ENCODE measurements at places on chromosomes 16 and 17.

DNA sequence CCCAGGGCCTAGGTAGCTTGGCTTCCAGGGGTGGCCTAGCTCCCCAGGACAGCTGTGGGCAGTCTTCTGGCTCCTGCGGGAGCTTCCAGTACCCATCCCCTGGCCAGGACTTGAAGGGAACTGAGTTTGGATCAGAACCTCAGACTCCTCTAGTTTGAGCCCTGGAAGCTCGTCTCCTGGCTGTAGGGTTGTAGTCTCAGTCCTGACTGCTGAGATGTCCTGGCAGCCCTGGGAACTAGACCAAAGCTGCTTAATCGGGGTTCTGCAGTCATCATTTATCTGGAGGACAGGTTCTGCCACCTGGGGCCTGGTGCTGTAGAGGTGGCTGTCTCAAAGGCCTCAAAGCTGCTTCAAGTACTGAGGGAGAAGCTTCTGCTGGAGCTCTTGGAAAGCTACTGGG, 163.7 kb downstream of the WSCD1 start:
- no peak for DNase-seq

DNA sequence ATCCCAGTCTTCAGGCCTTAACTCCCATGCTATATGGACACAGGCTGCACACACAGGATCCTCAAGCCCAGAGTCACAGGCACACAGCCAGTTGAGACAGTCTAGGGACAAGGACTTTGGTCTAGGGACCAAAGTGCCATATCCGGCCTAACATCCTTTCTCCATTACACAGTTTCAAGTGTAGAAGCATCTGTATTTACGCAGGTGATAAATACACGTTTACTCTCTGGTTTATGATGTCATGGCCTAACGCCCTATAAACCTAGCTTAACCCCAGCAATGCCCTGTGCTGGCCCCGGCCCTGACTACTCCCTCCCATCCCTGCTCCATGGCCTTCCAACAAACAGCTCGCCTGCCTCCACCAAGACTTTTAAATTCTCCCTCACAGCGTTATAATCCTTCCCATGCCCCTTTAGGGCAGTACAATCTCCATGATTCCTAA, 17.1 kb downstream of the CUEDC1 start:
- DNase-seq: no peak

DNA sequence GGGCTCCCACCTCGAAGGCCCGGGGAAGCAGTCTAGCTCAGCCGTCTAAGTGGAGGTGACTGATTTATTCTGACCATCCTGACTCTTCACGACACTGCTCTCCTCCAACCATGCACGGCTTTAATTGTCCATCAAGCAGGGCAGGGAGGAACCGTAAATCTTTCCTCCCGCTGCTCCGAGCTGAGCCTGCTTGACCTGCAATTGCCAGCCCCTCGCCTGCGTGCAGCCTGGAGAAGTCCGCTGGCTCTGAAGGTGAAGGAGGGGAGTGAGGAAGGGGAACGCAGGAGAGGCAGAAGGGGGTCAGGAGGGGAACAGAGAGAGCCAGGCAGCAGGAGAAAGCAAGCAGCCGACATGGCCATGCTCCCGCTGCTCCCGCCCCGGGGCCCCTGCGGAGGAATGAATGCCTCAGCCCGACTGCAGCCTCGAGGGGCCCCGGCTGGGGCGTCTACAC, 10.1 kb downstream of the RBFOX3 start:
- DNase-seq: no peak

DNA sequence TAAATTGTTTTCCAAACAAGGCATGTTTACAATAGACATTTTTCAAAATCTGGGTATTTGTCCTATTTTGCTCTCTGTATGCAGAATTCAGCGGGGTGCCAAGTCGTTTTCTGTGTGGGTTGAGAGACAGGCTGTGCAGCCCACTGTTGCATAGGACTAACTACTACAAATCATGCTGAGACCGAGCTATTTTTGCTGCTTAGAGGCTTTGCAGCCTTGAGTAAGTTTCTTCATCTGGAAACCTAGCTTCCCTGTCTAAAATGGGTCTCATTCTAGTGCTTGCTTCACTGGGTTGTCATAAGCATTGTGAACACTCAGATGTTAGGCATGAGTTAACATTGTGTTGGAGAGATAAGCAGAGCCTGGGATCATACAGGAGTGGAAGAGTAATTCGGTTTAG, 1.3 kb downstream of the PRPSAP2 start:
- DNase-seq: no peak

DNA sequence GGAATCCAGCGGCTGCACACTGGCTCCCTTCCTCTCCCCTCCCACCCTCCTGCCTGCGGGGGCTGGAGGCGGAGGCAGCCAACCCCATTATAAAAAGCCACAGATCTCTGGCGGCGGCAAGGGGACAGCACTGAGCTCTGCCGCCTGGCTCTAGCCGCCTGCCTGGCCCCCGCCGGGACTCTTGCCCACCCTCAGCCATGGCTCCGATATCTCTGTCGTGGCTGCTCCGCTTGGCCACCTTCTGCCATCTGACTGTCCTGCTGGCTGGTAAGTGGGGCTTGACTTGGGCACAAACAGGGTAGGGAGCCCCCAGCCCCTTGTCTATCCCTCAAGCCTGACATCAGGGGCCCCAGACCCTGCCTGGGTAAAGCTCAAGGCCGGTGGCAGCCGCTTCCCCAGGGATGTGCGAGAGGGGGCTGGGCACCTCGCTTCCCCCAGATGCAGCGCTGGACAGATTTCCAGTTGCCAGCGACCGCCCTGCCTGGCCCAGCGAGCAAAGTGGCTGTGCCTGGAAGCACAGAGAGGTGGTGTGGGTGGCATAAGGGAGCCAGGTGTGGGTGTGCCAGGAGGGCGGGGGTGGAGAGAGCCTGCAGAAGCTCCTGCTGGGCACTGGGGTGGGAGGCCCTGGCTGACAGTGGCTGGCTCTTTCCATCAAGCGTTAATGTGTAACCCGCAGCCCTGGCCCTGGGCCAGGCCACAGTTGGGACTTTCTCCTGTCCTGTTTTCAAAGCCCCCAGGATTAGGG, at the start of gene CX3CL1:
Gene CX3CL1 (plus strand): TSS at position 119 of the 745 bp plus-strand sequence. CDS start 79 bp downstream, at position 198.
- DNase-seq: no peak

DNA sequence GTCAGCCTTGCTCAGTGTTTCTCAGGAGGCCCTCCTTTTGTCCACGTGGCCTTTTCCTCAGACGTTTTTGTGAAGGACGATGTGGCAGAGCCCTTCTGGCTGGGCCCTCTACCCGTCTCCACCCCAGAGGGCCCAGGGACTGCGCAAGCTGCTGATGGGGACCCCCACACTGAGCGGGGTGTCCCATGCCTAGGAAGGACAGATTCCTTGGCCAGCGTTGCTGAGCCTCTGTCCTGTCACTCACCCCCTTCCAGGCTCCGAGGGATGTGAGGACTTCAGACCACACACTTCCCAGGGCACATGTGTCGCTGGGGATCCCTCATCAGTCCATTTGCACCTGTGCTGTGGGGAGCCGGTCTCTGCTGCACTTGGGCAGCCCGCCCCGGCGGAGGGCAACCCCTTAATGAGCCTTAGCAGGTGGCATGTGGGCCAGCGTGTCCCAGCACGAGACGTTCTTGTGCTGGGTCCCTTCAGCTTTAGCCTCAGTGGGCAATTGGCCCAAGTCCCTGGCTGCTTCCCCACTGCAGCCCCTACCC, 48.3 kb downstream of the NT5M start:
- no peak for DNase-seq

DNA sequence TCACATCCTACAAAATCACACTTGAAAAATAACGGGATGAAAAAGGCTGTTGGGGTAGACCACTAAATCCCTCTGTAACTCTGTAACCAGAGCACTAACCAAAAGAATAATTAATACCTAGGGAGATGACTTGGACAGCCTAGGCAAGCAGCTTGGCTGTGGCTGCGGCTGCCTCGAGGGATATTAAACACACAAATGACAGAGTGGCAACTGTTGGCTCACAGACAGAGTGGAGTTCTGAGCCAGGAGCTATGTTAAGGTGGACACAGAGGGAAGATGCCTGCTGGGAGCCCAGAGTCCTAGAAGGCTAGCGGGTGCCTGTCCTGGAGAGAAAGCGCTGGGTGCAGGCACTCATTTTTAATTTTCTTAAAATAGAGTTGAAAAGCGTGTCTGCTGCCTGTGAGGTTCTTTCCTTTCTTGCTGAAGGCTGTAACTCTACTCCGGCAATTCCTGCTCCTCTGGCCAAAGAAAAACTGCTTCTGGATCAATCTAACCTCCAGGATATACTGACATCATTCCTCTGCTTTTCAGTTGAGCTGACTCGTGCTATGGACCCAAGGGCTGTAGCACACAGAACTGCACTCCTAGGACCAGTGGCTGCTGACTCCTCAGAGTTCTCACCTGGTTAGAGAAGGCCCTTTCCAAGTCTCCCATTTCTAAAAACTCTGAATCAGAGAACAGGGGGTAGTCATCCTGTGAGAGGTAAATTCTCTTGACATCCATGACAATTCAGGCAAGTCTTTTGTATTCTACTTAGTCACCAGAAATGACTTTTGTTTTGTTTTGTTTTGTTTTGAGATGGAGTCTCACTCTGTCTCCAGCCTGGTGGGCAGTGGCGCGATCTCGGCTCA, 147.9 kb downstream of the STX8 start:
- DNase-seq: no peak

DNA sequence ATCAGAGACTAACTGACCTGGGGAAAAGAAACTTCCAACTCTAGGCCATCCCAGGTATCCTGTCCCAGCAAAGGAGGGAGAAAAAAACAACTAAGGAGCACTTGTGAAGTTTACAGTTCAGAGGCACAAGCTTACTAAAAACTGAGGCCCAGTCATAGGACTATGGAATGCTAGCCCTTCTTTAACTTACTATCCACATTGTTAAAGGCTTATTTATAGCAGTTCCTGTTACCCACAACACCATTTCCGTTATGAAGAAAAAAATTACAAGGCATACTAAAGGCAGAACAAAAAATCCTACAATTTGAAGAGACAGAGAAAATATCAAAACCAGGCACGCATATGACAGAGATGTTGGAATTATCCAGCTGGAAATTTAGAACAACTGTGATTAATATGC, 159.1 kb downstream of the CDH11 start:
- no peak for DNase-seq
